ENCODE measurements at places on chromosomes 3 and 15. TPM values are rescaled to one million over a fixed set of nuclear protein-coding genes. Genes with fewer than 3 reads are reported as not detected.

The DAZL gene
- total RNA-seq: 0.06 TPM

The TMEM40 gene
- 0.50 TPM for total RNA-seq

The ITIH3 gene
- total RNA-seq: 2.0 TPM

DNA sequence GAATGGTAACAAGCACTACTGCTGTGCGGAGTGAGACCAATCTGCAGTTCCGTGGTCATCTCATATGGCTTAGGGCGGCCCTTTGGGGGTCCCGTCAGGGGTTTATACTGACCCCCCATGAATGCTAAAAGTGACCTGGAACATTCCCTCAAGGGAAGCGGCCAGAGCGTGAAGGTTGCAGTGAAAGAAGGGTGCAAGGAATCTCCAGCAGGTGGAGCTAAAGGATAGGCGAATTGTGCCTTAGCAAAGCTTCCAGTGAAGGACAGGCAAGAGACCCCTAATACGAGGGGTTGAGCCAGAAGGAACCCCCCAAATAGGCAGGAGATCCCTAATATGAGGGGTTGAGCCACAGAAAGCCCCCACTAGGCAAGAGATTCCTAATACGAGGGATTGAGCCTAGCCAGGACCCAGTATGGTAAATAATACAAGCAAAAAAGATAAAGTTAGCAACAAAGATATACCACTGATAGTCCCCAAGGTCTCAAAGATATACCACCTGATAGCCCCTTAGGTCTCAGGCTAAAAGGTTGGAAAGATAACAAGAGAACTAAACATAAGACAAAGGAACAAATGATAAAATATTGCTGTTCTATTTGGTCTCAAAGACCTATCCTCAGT, 32.8 kb downstream of the ZNF589 start:
- peak; percentile 57 for DNase-seq

- no peak for DNase-seq
Measured at GRCh38 chr15:85607842-85608241, 186.9 kb downstream of the KLHL25 start.

The PDZRN3 gene
- total RNA-seq: 83.6 TPM

DNA sequence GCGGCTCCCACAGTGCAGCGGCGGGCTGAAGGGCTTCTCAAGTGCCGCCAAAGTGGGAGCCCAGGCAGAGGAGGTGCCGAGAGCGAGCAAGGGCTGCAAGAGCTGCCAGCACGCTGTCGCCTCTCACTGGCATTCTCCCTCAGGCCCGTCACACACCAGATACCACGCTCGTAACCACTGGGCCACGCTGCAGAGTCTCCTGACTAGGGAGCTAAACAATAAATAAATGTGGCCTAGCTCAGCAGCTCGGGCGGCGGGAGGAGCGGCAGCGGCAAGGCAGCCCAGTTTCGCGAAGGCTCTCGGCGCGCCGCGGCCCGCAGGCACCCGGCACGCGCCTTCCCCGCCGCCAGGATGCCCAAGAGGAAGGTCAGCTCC, 55.9 kb upstream of the FAM174B start:
- DNase-seq: no peak

DNA sequence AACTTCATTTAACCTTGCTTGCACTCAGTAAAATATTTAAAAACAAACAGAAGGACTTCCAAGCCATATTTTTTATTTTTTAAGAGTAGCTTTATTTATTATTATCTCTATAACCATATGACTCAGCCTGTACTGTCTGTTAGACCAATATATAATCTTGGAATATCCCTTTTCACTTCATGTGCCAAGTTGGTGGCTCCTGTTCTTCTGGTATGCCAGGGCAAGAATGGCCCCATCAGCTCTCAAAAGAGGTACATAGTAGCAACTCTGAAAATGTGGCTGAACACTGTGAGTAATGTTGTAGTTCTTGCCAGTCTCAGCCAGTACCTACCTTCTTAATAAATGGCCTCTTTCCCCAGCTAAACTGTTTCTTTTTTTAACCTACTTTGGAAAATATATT, 257.0 kb upstream of the UBE2E1 start:
- DNase-seq: no peak

The FRMD4B gene
- 40.9 TPM for total RNA-seq

DNA sequence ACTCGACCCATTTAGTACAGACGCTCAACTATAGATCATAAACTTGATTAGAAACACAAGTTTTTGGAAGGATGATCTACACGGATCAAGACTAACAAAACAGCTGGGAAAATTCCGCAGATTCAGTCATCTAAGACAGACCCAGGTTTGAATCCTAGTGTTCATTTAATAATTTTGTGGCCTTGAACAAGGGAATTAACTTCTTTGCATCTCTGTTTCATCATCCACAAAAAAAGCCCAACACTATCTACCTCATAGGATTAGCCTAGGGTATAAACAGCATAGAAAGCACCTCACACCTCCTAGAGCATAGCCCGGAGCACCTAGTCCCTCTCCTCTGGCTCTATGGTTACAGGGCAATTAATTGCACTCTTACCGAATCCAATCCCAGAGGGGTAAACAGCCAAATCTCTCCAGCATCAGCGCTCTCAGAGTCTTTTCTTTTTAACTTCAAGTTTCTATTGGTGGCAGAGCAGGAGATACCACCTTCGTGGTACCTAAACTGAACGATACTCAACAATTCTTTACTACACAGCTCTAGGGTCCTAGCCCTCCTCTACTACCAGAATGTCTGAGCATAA, 3.5 kb downstream of the TBL1XR1 start:
- no peak for DNase-seq

GRCh38 chr15:48407646-48408045, 76.4 kb downstream of the DUT start:
- no peak for DNase-seq

The HES1 gene
- 37.7 TPM for total RNA-seq

GRCh38 chr3:32815841-32816438, 1.9 kb upstream of the TRIM71 start:
- DNase-seq: no peak

DNA sequence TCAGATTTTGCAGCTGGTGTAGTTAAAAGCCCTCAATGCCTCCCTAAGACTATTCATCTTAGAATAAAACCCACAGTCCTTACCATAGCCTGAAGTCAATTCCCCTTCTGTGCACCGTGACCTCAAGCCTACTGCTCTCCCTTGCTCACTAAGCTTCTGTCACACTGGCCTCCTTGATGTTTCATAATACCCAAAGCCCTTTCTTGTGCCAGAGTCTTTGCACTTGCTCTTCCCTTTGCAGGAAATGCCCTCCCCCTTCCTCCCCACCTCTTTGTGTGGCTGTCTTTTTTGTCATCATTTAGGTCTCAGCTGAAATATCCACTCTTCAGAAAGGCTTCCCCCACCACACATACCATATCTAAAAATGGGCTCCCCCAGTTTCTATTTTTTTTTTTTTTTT, 4.2 kb upstream of the PLEKHO2 start:
- no peak for DNase-seq

DNA sequence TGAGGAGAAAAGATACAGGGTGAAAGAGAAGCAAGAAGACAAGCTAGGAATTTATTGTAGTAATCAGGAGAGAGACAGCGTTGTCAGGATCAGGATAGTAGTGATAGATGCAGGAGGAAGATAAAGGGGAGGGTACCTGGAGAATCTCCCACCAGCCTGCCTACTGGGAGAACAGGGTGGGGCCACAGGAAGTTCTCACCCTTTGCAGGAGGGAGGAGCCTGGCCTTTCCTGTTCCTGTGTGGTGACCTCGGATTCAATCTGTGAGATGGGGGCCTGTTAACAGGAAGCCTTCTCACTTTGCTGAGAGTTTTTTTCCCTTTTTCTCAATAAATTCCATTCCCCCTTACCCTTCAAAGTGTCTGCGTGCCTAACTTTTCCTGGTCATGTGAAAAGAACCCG, 37.6 kb downstream of the GMPS start:
- DNase-seq: no peak

GRCh38 chr15:96165775-96166174, 164.7 kb upstream of the NR2F2 start:
- DNase-seq: no peak

DNA sequence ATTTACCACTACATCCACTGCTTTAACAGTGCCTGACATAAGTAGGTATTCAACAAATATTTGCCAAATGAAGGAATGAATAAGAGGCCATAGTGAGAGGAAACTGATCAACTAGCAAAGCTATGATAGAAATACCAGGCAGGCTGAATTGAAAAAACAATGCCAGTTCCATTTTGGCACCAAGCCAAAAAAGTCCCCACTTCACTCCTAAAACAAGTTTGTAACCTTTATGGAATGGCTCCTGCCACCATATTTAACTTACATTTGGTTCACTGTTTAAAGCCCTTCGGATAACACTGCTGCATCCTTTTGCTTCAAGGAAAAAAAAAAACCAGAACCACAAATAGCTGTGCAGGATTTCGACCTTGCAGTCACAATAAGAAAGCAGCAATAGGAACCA, 166.1 kb downstream of the FRMD5 start:
- DNase-seq: no peak

- DNase-seq: peak; percentile 54
Measured at GRCh38 chr3:141940194-141940776, 63.8 kb downstream of the ATP1B3 start.

GRCh38 chr15:77402740-77403379, 17.0 kb downstream of the PEAK1 start:
- DNase-seq: no peak

DNA sequence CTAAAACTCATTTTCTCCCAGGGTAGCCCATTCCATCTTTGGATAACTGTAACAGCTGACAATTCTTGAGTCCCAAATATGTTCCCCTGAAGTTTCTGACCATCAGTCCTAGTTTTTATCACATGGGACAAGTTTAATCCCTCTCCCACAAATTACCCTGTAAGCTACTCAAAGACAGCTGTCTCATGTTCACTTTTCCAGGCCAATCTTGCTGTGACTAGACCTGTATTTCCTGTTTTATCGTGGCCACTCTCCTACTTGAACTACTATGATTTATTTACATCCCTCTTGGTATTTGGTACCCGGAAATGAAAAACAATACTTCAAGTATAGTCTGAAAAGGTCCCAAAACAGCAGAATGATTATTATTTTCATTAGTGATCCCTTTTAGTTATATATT, 95.1 kb upstream of the MEX3B start:
- DNase-seq: no peak

- no peak for DNase-seq
Measured at GRCh38 chr3:140128217-140128616, 193.2 kb downstream of the CLSTN2 start.

The MYRIP gene
- total RNA-seq: 12.5 TPM

The CHRNA7 gene
- total RNA-seq: 14.3 TPM

- DNase-seq: no peak
Measured at GRCh38 chr3:197329382-197329781, 31.0 kb upstream of the DLG1 start.

- no peak for DNase-seq
Measured at GRCh38 chr3:17850448-17850847, 108.0 kb upstream of the TBC1D5 start.

GRCh38 chr3:157444797-157445184, 8.1 kb downstream of the PTX3 start:
- no peak for DNase-seq

The INSYN1 gene
- total RNA-seq: 26.1 TPM

The AQP9 gene
- 5.6 TPM for total RNA-seq
